CD4-positive, alpha-beta memory T cell (primary cell): ENCODE measurements at places on chromosomes 7 and 10. TPM values are rescaled to one million over a fixed set of nuclear protein-coding genes. Genes with fewer than 3 reads are reported as not detected.

DNA sequence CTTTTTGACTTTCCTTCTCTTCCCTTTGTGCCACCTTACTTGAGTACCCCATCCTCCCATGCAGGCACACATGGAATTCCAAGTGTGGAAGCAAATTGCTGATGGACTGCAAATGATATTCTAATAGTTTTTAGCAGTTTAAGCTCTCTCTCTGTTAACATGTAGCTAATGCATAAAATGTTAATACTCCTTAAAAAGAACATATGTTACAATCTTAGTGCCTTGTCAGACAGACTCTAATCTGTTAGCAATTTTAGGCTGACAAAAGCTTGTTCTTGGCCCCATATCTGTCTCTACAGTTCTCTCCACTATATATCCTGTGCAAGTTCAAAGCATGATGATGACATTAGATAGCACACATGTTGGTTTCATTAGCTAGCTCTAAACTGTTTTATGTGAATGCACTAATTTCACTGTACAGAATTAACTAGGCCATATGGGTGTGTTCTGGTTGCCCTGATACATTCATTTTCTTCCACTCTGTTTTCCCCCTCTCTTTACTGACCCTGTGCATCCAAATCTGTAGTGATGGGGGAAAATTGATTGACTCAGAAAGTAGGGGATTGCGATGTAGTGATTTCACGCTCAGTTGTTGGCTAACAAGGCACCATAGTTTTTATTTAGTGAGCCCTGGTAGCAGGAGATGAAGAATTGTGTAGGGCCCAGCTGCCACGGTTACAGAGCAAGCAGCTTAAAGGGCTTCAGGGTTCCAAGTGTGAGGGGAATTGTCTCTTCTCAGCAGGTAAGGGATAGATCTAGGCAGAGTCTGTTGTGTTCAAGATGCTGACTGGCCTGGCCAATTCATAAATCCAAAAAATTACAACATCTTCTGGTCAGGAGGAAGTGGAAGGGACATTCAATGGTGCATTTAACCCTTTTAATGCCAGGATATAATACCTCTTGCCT, 114.6 kb upstream of the FZD1 start:
- H3K27ac ChIP-seq, result no peak overlapping the region
- no peaks in the 10 kb centered on the region for H3K27me3 ChIP-seq
- DNase-seq, result no peak
- H3K4me3 ChIP-seq, result no peak overlapping the region
- H3K4me1 ChIP-seq, result no peaks in the 10 kb centered on the region

GRCh38 chr10:112956631-112957350, 6.7 kb downstream of the TCF7L2 start:
- no peak overlapping the region for H3K27ac ChIP-seq
- DNase-seq, result no peak
- H3K4me1 ChIP-seq, result peaks cover 10% of the 10 kb centered on the region
- no peaks in the 10 kb centered on the region for H3K36me3 ChIP-seq

GRCh38 chr10:29174389-29174788, 114.5 kb upstream of the LYZL1 start:
- no peak overlapping the region for H3K27ac ChIP-seq
- no peaks in the 10 kb centered on the region for H3K4me1 ChIP-seq
- DNase-seq, result no peak
- H3K36me3 ChIP-seq, result no peaks in the 10 kb centered on the region

DNA sequence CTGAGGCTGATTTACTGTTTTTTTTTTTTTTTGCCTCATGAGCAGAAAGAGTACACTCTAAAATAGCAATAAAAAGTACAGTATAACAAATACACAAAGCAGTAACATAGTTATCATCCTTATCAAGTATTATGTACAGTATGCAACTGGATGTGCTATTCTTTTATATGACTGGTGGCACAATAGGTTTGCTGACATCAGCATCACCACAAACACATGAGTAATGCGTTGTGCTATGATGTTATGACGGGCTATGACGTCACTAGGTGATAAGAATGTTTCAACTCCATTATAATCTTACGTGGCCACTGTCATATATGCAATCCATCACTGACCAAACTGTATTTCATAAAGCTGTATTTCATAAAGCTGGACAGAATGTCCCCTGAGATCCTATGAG, 189.2 kb upstream of the GLI3 start:
- no peaks in the 10 kb centered on the region for H3K4me1 ChIP-seq
- no peak overlapping the region for H3K27ac ChIP-seq
- no peaks in the 10 kb centered on the region for H3K36me3 ChIP-seq
- no peak for DNase-seq
- no peaks in the 10 kb centered on the region for H3K27me3 ChIP-seq
- H3K4me3 ChIP-seq, result no peak overlapping the region

GRCh38 chr7:121020989-121021969, 32.8 kb downstream of the CPED1 start:
- H3K27me3 ChIP-seq, result no peaks in the 10 kb centered on the region
- H3K4me1 ChIP-seq, result no peaks in the 10 kb centered on the region
- no peaks in the 10 kb centered on the region for H3K36me3 ChIP-seq
- no peak overlapping the region for H3K27ac ChIP-seq

The OPTN gene
- polyA plus RNA-seq, result 101 TPM

- no peaks in the 10 kb centered on the region for H3K4me1 ChIP-seq
- no peak for DNase-seq
- H3K27ac ChIP-seq, result no peak overlapping the region
- no peaks in the 10 kb centered on the region for H3K36me3 ChIP-seq
These were observed 1.0 kb downstream of the TWIST1 start for GRCh38 chr7:19116121-19117090.

- no peak overlapping the region for H3K27ac ChIP-seq
- H3K4me3 ChIP-seq, result no peak overlapping the region
- peaks cover 49% of the 10 kb centered on the region for H3K4me1 ChIP-seq
- H3K36me3 ChIP-seq, result no peaks in the 10 kb centered on the region
- no peaks in the 10 kb centered on the region for H3K27me3 ChIP-seq
- DNase-seq, result no peak
These were observed 25.2 kb downstream of the TRIM8 start for GRCh38 chr10:102669206-102670064.

GRCh38 chr10:1774796-1775195, 37.5 kb upstream of the ADARB2 start:
- H3K36me3 ChIP-seq, result no peaks in the 10 kb centered on the region
- DNase-seq, result no peak

The AS3MT gene
- 0.14 TPM for polyA plus RNA-seq

The COL28A1 gene
- polyA plus RNA-seq, result not detected

- no peak overlapping the region for H3K27ac ChIP-seq
- H3K36me3 ChIP-seq, result no peaks in the 10 kb centered on the region
- H3K27me3 ChIP-seq, result no peaks in the 10 kb centered on the region
- H3K4me3 ChIP-seq, result no peak overlapping the region
These were observed 123.8 kb downstream of the TEX36 start for GRCh38 chr10:125559210-125559609.

DNA sequence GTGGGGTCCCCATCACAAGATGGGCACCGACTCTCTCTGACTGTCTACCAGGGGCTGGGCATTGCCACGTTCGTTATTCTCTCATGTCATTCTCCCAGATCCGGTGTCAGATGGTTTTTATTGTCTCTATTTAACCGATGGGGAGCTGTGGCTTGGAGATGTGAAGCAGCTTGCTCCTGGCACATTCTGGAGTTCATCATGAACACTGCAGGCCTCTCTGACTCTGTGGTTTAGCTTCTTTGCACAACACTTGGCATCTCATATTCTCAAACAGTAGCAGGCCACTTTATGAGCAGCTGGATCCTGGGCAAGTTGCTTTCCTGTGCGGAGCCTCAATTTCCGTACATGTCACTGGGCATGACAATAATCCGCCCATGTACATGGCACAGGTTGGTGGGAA, 119.9 kb downstream of the LRRC18 start:
- DNase-seq, result no peak
- no peak overlapping the region for H3K4me3 ChIP-seq
- no peaks in the 10 kb centered on the region for H3K4me1 ChIP-seq
- no peaks in the 10 kb centered on the region for H3K27me3 ChIP-seq

The PIP gene
- not detected for polyA plus RNA-seq

GRCh38 chr7:3942816-3943745, 642.0 kb downstream of the SDK1 start:
- H3K4me1 ChIP-seq, result no peaks in the 10 kb centered on the region
- H3K36me3 ChIP-seq, result no peaks in the 10 kb centered on the region
- DNase-seq, result no peak
- no peaks in the 10 kb centered on the region for H3K27me3 ChIP-seq

DNA sequence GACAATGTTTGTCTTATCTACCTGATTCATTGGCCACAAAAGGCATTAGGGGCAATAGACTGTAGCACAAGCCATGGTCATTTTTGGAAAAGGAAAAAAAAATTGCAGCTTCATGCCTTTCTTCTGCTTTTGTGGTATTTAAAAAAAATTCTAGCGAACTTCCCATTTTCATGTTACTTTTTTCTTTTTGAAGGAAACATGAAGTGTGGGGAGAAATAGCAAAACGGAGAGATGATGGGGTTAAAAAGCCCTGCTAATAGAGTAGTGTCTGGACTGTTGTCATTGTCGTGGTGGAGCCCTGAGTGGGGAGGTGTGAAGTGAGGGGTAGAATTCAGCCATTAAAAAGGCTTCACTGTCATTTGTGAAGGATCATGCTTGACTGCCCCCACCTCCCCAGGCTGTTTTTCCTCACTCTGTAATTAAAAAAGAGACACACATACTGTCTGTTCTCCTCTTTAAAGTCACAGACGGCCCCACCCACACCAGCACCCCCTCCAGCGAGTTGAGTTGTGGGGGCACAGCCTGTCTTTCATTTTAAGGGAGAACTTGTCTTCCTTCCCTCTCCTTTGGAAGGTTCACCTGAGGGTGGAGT, 272.4 kb downstream of the CREB5 start:
- no peaks in the 10 kb centered on the region for H3K27me3 ChIP-seq
- H3K4me1 ChIP-seq, result no peaks in the 10 kb centered on the region
- no peak overlapping the region for H3K27ac ChIP-seq

The FAM25G gene
- polyA plus RNA-seq, result not detected

DNA sequence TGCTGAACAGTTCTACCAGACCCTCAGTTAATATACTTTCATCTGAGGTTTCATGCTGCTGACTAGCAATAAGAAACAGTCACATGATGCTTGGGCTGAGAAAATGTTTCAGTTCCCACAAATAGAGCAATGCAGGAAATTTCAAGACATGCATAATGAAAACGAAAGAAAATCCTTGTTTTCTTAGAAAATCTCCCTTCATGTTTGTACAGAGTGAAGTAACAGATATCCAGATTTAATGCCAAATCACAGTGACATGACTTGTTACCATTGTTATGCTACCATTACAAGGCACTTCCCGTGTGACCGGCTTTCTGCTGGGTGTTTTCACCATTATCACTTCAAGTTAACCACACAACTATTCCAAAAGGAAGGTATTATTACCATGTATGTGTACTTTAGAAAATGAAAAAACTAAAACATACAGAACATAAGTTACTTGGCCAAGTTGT, 121.7 kb downstream of the DOCK4 start:
- no peaks in the 10 kb centered on the region for H3K4me1 ChIP-seq
- no peak overlapping the region for H3K27ac ChIP-seq
- no peaks in the 10 kb centered on the region for H3K36me3 ChIP-seq
- no peaks in the 10 kb centered on the region for H3K27me3 ChIP-seq

GRCh38 chr10:122207596-122207995, 63.5 kb upstream of the BTBD16 start:
- H3K4me1 ChIP-seq, result no peaks in the 10 kb centered on the region
- no peaks in the 10 kb centered on the region for H3K27me3 ChIP-seq
- no peaks in the 10 kb centered on the region for H3K36me3 ChIP-seq
- no peak overlapping the region for H3K4me3 ChIP-seq
- no peak overlapping the region for H3K27ac ChIP-seq

The SFTPA1 gene
- polyA plus RNA-seq, result not detected

- H3K27ac ChIP-seq, result no peak overlapping the region
- H3K36me3 ChIP-seq, result no peaks in the 10 kb centered on the region
- no peaks in the 10 kb centered on the region for H3K4me1 ChIP-seq
- H3K27me3 ChIP-seq, result no peaks in the 10 kb centered on the region
- no peak overlapping the region for H3K4me3 ChIP-seq
- no peak for DNase-seq
These were observed 15.2 kb upstream of the CPA1 start for GRCh38 chr7:130365088-130365487.

DNA sequence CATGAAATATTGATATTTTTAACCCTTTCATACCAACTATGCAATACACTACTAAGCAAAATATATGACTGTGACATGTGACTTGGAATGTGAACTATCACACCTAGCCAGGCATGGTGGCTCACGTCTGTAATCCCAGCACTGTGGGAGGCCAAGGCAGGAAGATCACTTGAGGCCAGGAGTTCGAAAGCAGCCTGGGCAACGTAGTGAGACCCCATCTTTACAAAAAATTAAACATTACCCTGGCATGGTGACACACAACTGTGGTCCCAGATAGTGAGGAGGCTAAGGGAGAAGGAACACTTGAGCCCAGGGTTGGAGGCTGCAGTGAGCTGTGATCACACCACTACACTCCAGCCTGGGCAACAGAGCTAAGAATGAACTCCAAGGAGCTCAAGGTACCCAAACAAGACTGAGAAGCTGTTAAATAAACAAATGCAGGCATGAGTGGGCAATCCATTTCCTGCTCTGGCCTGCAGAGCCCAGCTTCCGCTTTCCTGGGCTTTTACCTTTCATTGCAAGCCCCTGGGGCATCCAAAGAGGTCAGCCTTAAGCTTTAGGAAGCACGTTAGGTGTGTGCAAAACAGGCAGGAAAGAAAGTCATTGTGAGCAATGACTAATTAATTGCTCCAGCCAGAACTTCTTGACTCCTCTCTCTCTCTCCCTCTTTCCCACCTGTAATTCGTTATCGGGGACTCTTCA, 162.1 kb upstream of the FOXK1 start:
- H3K36me3 ChIP-seq, result no peaks in the 10 kb centered on the region
- no peaks in the 10 kb centered on the region for H3K4me1 ChIP-seq
- no peak overlapping the region for H3K4me3 ChIP-seq
- no peak overlapping the region for H3K27ac ChIP-seq

GRCh38 chr10:75399461-75400162, 2.0 kb downstream of the ZNF503 start:
- peak; percentile 24 for DNase-seq
- H3K4me1 ChIP-seq, result peaks cover 30% of the 10 kb centered on the region
- no peak overlapping the region for H3K27ac ChIP-seq
- peaks cover 27% of the 10 kb centered on the region for H3K27me3 ChIP-seq
- no peaks in the 10 kb centered on the region for H3K36me3 ChIP-seq
- no peak overlapping the region for H3K4me3 ChIP-seq

- H3K4me1 ChIP-seq, result no peaks in the 10 kb centered on the region
- no peak overlapping the region for H3K27ac ChIP-seq
- H3K4me3 ChIP-seq, result no peak overlapping the region
- H3K27me3 ChIP-seq, result no peaks in the 10 kb centered on the region
- H3K36me3 ChIP-seq, result no peaks in the 10 kb centered on the region
These were observed 43.6 kb downstream of the ADRB1 start for GRCh38 chr10:114087255-114087654.

GRCh38 chr7:100024020-100024619, 8.7 kb downstream of the ZKSCAN1 start:
- no peak for DNase-seq
- no peak overlapping the region for H3K4me3 ChIP-seq
- H3K27me3 ChIP-seq, result no peaks in the 10 kb centered on the region
- H3K27ac ChIP-seq, result no peak overlapping the region

The RNLS gene
- polyA plus RNA-seq, result 3.5 TPM

The BUD31 gene
- 163 TPM for polyA plus RNA-seq

- H3K27me3 ChIP-seq, result no peaks in the 10 kb centered on the region
- no peaks in the 10 kb centered on the region for H3K36me3 ChIP-seq
- no peak for DNase-seq
- no peaks in the 10 kb centered on the region for H3K4me1 ChIP-seq
- no peak overlapping the region for H3K27ac ChIP-seq
These were observed 484.2 kb downstream of the ANKRD7 start for GRCh38 chr7:118708741-118709140.

- peaks cover 2% of the 10 kb centered on the region for H3K36me3 ChIP-seq
- peaks cover 13% of the 10 kb centered on the region for H3K4me1 ChIP-seq
- H3K27ac ChIP-seq, result no peak overlapping the region
- H3K4me3 ChIP-seq, result no peak overlapping the region
- no peak for DNase-seq
These were observed 2.8 kb downstream of the AP1S1 start for GRCh38 chr7:101156866-101157589.
